Naive thymus-derived CD8-positive, alpha-beta T cell (primary cell): ENCODE measurements at places on chromosomes 4 and X.

- DNase-seq, result no peak
Measured at GRCh38 chr4:138588501-138588900, 346.4 kb upstream of the SLC7A11 start.

- DNase-seq, result no peak
Measured at GRCh38 chrX:120450163-120450562, 18.9 kb downstream of the LAMP2 start.

- no peak for DNase-seq
Measured at GRCh38 chrX:22315151-22315550, 42.4 kb downstream of the CBLL2 start.

DNA sequence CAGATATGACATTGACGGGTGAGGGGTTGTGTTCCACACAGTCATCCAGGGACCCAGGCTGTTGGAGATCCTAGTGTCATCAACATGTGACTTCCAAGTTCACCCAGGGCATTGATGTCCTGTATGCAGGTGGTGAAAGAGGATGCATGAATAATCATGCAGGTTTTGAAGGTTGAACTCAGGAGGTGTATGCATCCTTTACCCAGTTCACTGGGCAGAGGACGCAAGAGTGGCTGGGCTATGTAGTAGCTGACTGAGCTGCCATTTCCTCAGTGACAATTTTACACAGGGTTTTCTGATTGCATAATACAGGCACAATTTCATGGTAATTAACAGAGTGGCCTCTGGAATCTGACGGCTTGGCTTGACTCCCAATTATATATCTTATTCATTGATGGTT lies 323.0 kb downstream of the HS3ST1 start:
- no peak for DNase-seq

DNA sequence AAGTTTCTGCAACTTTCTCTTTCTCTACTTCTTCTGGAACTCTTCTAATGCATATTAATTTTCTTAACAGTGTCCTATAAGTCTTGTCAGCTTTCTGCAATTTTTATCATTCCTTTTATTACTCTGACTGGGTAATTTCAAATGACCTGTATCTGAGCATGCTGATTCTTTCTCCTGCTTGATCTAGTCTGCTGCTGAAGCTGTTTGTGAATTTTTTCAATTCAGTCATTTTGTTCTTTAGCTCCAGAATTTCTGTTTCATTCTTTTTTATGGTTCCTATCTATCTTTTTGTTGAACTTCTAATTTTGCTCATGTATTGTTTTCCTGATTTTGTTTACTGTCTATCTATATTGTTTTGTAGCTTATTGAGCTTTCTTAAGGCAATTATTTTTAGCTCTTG lies 1.5 kb upstream of the KLKB1 start:
- DNase-seq, result no peak

DNA sequence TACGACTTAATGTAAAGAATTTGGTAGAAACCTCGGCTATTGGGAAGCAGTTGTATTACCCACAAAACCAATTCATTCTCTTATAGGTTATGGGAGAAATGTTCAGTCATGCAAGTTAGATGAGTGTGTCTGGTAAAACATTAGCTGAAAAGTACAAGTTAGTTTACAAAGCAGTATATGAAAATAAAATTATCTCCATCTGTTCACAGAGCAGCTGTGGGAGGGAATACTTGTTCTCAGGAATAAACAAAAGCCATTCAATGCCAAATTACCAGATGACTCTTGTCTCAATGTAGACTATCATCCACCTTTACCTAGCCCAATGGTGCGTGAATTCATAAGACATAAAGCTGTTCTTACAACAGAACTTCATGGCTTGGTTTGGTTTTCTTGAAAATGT lies 28.6 kb downstream of the STAP1 start:
- no peak for DNase-seq

GRCh38 chrX:17036171-17036961 lies 89.9 kb downstream of the REPS2 start:
- DNase-seq, result no peak

DNA sequence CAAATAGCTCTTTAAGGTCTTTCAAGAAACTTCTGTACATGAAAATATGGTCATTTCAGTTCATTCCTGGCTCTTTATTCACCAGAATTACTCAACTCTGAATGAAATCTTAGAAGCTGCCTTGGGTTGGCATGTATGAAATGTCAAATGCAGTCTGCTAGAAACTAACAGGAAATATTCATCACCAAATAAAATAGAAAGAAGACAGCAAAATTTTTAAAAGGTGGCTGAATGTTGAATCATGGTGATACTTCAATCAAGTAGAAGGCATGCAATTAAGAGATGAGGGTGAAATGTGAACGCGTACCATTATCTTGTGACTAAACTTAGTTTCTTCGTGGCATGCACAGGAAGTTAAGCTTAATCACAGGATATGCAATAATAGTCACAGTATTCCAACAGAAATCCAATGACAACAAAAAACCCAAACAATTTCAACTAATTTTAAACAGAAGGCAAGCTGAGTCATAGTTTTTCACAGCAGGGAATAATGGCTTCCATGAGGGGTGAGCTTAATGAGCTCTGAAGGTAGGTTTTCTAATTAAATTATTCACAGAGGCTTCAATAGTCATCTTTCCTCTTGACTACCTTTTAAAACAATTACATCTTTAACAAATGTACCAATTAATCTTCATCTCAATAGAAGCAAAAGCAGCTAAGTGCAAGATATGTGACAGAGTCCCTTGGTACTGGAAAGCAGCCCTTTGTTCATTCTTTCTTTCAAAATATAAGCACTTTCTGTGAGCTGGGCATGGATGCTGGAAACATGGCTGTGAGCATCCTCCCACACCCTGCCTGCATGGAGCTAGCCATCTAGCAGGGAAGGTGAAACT lies 44.5 kb downstream of the SCFD2 start:
- no peak for DNase-seq

GRCh38 chr4:139416073-139416673 lies 37.7 kb upstream of the RAB33B start:
- DNase-seq, result no peak
